Activated naive CD8-positive, alpha-beta T cell treated with anti-CD3 and anti-CD28 coated beads for 36 hours (primary cell): ENCODE measurements at places on chromosomes 1 and 21.

DNA sequence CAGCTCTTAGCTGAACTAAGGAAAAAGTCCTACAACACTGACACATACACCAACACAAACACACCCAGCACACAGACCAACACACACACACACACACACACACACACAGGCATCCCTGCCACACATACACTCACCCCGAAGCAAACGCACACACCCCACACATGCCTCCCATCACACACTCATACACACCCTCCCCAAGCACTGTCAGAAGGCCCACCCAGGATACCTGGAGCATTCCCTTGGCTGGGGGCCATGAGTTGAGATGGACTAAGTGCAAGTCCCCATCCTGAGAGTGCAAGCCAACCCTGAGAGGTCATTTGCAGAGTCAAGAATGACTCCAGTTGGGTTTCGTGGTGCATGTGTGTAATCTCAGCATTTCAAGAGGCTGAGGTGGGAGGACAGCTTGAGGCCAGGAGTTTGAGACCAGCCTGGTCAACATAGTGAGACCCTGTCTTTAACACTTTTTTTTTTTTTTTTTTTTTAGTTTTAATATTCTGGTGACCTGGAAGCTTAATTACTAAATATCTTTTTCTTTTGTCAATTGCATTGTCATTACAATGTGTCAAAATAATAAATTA lies 117.3 kb downstream of the RHOU start:
- no peak for DNase-seq

DNA sequence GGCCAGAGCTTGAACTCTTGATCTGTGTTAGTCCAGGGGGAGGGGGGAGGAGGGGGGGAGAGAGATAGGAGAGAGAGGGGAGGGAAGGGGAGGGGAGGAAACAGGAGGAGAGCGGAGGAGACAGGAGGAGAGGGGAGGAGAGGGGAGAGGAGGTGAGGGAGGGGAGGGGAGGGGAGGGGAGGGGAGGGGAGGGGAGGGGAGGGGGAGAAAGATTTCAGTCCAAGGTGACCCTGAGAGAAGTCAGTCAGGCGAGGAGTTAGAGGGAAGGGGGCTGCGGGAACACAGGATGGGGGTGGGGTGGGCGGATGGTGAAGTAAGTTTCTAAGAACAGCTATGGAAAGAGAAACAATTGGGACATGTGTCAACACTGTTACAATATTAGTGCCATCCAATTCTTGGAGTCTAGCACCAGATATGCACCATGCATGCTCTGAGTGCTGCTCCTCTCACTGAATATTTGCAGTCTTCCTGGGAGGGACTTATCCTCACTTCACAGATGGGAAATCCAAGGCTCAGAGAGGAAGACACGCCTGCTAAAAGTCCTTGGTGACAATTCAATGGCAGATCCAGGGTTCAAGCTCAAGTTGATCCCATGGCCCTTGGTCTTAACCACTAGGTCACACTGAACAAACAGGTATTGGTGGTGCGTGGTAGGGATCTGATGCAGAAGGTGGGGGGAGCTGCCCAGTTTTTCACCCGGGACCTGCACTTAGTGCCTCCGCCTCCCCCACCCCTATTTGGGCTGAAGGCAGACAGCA lies 42.5 kb upstream of the ECE1 start:
- DNase-seq, result no peak

- DNase-seq, result no peak
Measured at GRCh38 chr1:54548389-54549044, 489 bp downstream of the ACOT11 start.

DNA sequence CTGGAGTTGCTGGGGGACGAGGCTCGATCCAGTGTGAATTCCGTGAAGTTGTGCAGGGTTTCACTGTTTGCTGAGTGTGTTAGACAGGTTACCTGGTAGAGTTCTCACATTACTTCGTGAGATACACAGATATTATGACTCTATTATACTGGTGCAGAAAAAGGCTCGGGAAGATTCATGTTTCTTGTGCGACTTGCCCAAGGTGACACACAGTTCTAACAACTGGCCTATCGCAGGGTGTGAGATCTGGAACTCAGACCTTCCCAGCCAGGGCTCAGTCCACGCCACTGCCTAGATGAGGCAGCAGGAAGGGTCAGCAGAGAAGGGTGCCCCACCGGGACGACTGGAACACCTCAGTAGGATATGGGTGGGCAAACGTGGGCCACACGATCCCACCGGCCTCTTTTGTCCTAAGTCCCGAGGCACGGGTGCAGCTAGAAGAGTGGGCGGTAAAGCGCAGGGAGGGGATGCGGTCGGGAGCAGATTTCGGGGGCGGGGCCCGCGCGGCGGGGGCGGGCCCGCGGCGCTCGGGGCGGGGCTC lies 296 bp upstream of the RNPEP start:
- peak; percentile 72 for DNase-seq

DNA sequence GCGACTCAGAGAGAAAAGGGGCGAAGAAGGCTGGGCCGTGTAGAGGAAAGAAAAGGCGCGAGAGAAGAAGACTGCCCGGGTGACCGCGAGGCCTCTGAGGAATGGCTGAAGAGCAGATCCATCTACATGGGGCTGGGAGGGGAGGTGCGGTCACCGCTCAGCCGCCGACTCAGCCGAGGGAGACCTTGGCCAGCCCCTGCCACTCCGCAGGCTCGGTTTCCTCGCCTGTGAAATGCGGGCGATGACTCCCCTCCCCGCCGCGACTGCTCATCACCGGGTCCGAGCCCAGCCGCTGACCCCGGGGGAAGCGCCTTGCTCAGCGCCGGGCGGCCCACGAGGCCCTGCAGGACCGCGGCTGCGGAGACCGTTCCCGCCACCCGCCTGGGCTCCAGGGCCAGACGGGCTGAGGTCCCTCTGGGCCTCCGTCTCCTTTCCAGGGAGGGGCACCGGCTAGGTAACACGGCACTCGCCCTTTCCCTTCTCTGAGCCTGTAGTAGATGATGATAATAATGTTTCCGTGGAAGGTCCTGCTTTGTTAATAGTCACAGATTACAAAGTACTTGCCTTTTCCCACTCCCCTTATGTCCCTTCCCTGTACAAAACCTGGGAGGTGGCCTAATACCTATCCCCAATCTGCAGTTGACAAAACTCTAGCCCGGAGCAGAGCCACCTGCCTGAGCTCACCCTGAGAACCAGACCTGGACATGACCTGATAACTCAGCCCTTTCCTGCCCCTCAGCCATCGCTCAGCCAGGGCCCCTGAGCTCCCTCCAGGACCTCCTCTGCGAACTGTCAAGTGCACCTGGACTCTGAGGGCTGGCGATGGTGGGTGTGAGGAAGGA lies 1.6 kb upstream of the BSND start:
- DNase-seq, result no peak

DNA sequence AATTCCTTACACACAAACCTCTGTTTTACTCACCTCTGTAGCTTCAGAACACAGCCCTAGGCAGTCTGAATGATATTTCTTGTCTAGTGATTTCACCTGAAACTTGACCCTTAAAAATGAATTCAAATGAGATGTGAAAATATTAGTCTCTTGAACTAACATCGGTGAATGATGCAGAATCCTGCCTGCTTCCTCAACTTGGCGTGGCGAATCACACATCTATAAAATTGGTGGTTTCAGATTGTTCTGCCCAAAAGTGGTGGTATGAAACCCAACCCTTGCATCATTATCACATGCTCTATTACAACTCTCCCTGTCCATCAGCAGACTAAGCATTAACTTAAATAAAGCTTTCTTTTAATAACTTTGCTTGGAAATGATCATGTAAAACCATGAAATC lies 26.9 kb upstream of the C1orf21 start:
- no peak for DNase-seq

DNA sequence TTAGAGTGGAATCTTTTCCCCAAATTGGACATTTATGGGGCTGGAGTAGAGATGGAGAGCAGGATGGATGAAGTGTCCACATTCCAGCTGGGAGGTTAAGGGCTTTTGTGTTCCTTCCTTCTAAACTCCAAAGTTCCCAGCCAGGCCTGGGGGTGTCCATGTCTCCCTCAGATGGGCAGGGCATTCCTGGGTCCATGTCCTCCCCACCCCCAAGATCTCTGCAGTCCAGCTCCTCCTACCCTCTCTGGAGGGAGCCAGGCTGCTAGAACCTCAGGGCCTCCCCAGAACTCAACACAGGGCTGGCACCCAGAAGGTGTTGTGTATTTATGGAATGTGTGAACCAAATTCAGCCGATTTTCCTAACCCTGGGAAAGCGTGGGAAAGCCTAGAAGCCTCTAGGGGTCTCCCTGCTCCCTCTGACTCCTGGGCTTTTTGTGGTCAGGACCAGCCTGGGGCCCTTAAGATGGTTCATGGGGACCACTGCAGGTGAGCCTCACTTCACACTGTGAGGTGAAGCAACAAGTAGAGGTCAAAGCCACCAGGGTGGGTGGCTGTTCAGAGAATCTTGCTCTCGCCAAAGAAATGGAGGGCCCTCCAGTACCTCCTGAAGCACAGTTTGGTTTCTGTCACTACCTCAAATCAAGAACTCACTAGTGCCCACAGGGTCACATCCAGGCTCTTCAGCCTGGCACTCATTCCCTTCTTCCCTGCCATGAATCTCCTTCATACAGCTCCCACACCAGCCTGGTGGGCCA lies 54.8 kb downstream of the GLIS1 start:
- no peak for DNase-seq

GRCh38 chr1:162206300-162206699 lies 136.8 kb downstream of the NOS1AP start:
- no peak for DNase-seq

DNA sequence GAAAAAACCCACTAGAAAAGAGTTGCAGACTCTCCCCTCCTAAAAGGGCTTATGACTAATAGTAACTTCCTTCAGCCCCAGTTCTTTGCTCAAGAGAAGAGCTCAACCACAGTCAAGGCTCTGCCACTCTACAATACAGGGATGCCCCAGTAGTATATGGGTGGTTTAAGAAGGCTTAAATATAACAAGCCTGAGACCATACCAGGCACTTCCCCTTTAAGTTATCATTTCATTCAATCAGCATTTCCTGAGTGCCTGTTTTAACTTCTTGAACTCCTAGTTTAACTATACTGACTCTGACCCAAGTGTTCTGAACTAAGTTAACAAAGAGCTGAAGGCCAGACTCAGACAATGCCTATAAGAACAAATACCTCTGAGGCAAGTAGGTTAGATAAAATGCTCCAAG lies 19.8 kb downstream of the PRPF38A start:
- DNase-seq, result peak; percentile 5

GRCh38 chr1:97634758-97635157 lies 286.1 kb downstream of the DPYD start:
- no peak for DNase-seq

GRCh38 chr1:22814176-22815042 lies 103.8 kb downstream of the EPHB2 start:
- DNase-seq, result no peak

- DNase-seq, result no peak
Measured at GRCh38 chr1:8598060-8598724, 219.2 kb downstream of the RERE start.

DNA sequence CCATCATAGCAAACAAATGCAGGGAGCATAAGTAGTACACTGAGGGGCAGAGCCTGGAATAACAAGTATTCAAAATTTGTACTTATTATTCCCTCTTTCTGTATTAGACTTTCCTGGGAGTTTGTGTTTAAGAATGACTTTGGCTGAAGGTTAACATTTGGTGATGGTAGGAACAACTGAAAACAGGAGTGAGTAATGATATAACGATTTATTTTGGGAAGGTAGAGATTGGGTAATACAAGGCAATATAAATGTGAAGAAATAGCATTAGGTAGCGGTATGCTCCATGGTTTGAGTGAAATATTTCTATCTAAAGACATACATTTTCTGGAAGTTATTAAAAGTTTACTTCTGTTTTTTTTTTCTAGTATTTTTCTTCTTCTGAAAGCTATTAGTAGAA lies 18.5 kb upstream of the C1orf21 start:
- no peak for DNase-seq

DNA sequence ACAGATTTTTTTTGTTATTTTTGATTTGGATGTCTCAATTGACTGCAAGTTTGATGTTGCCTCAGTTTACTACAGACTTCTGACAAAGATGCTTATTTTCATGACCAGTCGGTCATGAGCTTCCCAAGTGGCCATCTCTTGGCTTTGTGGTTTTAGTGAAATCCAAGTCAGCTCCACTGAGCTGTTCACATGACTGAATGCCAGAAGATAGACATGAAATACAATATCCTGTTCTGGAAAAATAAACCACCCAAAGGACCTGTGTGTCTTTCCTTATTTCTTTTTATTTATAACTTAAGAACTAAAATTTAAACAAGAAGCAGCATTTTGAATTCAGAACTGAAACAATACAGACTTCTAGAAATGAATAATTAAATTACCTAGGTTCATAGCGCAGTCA lies 89.3 kb downstream of the HMCN1 start:
- DNase-seq, result no peak

GRCh38 chr21:31732597-31733550 lies 956 bp upstream of the SCAF4 start:
- DNase-seq, result peak; percentile 20

GRCh38 chr1:236472850-236473788 lies 50.7 kb upstream of the LGALS8 start:
- no peak for DNase-seq

- no peak for DNase-seq
Measured at GRCh38 chr1:236353813-236354212, 40.3 kb upstream of the EDARADD start.

DNA sequence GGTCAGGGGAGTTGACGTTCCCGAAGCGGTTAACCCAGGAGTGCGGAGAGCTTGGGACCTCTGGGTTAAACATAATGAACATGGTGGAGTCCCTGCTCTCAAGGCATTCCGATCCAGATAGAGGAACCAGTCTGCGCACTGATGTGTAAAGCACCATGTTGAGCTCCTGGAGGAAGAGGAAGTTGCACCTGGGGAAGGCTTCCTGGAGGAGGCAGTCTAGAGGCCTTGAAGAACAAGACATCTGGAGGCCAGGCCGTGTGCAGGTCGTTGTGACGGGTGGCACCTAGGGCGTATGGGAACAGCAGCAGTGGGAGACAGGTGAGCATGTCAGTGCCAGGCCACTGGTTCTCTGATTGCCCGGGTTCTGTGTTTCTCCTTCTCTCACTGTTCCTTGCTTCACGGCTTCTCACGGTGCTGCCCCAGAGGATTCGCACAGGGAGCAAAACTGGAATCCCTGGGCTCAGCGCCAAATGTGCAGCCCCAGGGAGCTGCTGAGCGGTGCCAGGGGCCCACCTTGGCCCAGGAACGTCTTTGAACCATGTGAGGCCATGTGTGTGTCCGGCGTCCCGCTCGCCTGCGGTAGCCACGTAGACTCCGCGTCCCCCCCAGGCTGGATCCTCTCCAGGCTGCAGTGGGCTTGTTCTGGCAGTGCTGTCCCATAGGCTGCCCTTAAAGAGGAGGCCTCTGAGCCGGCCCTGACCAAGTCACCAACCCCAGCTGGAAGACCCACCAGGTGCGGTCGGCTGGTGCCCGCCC lies 122.9 kb upstream of the GALNT2 start:
- no peak for DNase-seq

GRCh38 chr1:92957030-92957734 lies 4.1 kb downstream of the DIPK1A start:
- no peak for DNase-seq

GRCh38 chr1:29124366-29125236 lies 898 bp upstream of the TMEM200B start:
- peak; percentile 80 for DNase-seq

GRCh38 chr1:91557826-91558225 lies 57.2 kb downstream of the CDC7 start:
- no peak for DNase-seq

GRCh38 chr1:33012165-33012564 lies 24.5 kb downstream of the AK2 start:
- no peak for DNase-seq

- DNase-seq, result no peak
Measured at GRCh38 chr1:65791801-65792668, 660 bp upstream of the PDE4B start.

GRCh38 chr1:180269645-180270529 lies 39.8 kb downstream of the LHX4 start:
- no peak for DNase-seq
